Daoy (cell line): ENCODE measurements at places on chromosomes 7 and 10.

- no peak for DNase-seq
These were observed 368.4 kb downstream of the ARL4A start for GRCh38 chr7:13055732-13056368.

- DNase-seq = no peak
These were observed 9.5 kb upstream of the TLX1 start for GRCh38 chr10:101121654-101122031.

- DNase-seq = peak; percentile 18
These were observed 61.5 kb downstream of the FZD1 start for GRCh38 chr7:91325726-91326125.

GRCh38 chr10:70894416-70894815 lies 6.1 kb upstream of the PCBD1 start:
- no peak for DNase-seq

DNA sequence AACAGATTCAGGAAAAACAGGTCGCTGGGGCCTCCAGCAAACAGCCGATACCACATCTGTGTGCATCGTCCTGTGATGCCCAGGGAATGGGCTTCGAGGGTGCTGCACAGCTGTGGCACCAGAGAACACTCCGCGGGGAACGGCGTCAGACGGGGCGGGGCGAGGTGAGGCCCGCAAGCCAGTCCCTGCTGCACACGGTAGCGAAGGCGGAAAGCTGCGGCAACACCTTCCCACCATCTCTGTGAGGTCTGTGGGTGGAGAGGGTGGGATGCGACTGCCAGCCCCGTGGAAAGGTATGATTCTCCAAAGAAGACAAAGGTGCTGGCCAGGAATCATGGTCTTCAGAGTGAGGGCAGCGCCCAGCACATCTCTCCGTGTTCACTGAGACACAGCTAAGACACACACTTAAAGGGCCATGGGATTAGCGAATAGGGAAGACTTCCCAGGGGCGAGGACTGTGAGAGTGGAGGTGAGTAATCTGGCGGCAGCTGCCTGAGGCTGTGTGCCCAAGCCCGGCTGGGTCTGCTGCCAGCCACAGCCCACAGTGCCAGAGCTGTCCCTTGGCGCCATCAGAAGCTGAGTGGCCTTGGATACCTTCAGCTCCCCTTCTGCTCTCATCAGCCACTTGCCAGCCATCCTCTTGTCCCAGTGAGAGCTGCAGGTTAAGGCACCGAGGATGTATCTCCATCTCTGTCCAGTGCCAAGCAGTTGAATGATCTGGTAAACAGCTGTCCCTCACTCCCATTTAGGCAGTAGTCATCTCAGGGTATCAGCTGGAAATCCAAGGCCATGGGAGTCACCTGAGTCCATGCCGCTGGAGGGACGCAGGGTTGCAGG lies 17.6 kb downstream of the PRKAG2 start:
- no peak for DNase-seq

DNA sequence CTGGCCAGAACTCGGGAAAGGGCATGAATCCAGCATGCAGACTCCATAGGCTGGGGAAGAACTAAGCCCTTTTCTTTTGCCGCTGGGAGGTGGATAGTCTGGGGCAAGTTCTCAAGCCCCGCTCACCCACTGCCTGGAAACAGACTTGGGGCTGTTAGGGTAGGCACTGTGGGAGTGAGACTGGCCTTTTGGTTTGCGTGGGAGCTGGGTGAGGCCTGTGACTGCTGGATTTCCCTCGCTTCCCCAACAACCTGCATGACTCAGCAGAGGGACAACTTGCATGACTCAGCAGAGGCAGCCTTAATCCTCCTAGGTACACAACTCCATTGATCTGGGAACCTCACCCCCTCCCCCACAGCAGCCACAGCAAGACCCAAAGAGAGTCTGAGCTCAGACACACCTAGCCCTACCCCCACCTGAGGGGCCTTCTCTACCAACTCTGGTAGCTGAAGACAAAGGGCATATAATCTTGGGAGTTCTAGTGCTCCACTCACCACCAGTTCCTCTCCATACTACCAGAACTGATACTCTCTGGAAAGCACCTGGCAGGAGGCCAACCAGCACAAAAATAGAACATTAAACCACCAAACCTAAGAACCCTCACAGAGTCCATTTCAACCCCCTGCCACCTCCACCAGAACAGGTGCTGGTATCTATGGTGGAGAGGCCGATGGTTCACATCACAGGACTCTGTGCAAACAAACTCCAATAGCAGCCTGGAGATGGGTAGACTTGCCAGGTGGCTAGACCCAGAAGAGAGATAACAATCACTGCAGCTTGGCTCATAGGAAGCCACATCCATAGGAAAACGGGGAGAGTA lies 81.4 kb upstream of the LAMB4 start:
- DNase-seq = peak; percentile 92

DNA sequence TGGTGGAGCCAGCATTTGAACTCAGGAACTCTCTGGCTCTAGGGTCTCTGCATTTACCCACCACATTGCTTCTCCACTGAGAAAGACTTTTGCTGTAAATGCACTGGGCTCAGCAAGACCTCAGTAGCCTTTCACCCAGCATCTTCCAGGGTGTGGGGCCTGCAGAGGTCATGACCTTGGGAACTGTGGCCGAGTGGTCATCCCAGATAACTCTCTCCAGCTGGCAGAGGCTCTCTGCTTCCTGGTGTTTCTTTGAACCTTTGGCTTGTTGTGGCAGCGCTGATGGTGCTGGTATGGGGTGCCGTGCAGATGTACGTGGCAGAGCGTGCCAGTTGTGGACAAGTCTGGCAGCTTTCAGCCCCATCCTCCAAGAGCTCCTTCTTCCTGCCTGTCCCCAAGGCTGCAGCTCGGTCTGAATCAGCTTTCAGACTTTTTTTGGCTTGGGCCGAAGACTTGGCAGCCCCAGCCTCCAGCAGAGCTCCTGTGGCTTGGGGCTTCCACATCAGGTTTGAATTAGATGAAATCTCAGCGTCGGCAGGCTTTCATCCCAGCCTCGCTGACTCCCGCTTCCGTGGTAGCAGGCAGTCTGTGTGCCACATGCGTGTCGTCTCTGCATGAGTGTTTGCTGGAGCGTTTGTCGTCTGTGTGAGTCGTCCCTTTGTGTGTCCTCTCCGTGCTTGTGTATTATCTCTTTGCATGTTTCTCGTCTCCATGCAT lies 21.5 kb downstream of the ADAMTS14 start:
- peak; percentile 25 for DNase-seq

DNA sequence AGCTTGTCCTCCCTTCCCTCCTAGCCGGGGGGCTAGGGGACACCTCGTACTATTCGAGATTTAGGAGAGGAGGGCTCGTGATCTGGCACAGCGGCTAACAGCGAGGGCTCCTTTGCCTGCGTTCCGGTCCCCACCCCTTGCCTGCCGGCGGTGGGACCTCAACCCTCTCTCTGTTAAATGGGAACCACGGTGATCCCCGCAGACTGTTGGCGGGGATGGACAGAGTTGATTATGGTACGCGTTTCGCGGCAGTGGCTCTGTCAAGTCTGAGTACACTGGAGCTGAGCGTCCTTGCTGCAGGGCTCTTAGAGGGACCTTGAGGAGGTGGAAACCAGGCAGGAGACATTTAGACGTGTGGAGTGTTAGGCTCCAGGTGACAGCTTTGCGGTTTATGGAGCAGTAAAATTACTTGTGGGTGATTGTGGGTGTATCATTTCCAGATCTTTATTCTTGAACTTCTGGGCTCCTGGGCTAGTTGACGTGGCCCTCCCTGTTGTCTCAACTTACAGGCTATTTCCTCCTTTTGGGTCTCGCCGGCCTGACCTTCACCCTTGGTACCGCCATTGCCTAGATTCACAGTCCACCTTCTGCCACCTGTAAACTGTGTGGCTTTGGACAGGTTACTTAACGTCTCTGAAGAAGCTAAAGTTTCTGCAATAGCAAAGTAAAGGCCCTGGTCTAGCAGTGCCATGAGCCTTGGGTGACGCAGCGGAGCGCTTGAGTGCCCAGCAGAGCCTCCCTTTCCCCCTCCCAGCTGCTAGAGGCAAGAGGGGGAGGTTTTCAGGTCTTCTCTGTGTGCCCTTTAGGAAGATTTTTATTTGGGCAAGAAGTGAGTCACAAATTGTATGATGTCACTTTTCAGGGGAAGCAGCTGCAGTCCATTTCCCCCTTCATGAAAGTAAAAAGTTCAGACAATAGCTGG lies 739 bp downstream of the CASP7 start:
- peak; percentile 80 for DNase-seq

DNA sequence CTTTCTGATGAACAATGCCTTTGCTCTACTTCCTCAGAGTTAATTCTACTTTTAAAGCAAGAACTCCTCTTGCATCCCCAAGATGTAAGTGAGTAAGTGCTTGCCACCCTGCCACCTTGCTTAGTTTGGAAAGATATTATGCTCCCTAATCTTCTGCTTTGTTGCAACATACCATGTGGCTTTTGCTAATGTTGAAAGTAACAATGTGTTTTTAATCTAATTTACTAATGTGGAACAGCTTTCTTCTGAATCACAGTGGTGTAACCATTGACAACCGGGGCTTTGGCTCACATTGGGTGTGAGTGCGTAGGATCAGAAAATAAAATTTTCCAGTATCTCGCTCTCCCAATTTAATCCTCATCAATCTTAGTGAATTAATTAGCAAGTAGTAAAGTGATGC lies 254.1 kb upstream of the PTER start:
- no peak for DNase-seq

DNA sequence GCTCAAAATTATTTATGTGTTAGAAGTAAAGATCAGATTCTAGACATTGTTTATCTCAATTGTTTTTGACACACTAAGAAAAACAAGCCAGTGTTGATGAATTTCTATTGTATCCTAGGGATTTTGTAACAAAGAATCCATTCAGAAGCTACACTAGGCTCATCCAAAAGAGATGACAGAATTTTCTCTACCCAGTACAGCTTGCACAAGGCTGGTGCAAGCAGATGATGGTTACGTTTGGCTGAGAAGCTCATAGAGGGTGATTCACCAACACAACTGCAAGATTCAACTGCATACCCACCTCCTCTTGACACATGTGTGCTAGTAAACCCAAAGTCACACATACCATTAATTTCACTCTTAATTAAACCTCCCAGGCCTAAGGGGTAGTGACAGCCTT lies 20.8 kb downstream of the GRM3 start:
- no peak for DNase-seq

GRCh38 chr7:105046414-105046813 lies 32.4 kb downstream of the KMT2E start:
- no peak for DNase-seq

GRCh38 chr10:31133251-31133791 lies 101.7 kb upstream of the ZNF438 start:
- no peak for DNase-seq

GRCh38 chr7:116497708-116498107 lies 1.8 kb upstream of the CAV2 start:
- DNase-seq = no peak

- no peak for DNase-seq
These were observed 221.7 kb downstream of the CDK14 start for GRCh38 chr7:90817846-90818245.

- DNase-seq = no peak
These were observed 11.8 kb downstream of the KAZALD1 start for GRCh38 chr10:101073631-101074030.

DNA sequence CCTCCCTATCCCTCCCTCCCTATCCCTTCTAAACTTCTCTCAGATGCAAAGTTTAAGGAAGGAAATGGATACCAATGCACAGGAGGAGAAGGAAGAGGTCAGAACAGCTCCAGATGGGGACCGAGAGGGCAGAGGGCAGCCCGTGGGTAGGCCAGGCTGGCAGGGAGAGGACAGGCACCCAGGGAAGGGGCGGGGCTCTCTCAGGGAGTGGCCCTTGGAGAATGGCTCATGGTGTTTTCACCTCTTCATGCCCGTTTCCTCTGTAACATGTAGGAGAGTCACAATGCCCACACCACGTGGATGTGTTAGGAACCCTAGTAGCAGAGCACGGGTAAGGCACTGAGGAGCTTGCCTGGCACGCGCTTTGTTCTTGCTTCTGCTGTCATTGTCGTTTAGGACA lies 264.5 kb downstream of the CELF2 start:
- no peak for DNase-seq

- no peak for DNase-seq
These were observed 15.7 kb downstream of the NOLC1 start for GRCh38 chr10:102167861-102168260.

DNA sequence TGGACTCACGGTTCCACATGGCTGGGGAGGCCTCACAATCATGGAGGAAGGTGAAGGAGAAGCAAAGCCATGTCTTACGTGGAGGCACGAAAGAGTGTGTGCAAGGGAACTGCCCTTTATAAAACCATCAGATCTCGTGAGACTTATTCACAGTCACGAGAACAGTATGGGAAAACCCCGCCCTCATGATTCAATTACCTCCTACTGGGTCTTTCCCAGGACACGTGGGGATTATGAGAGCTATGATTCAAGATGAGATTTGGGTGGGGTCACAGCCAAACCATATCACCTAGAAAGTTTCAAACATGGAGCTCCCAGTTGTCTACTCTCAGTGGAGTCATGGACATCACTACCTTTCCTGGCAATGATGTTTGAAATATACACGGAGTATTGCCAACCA lies 49.6 kb downstream of the CYCS start:
- DNase-seq = peak; percentile 27

- DNase-seq = no peak
These were observed 65.0 kb downstream of the PIP4K2A start for GRCh38 chr10:22649390-22649841.

- DNase-seq = no peak
These were observed 1126.2 kb downstream of the TYW1 start for GRCh38 chr7:68122801-68123200.

DNA sequence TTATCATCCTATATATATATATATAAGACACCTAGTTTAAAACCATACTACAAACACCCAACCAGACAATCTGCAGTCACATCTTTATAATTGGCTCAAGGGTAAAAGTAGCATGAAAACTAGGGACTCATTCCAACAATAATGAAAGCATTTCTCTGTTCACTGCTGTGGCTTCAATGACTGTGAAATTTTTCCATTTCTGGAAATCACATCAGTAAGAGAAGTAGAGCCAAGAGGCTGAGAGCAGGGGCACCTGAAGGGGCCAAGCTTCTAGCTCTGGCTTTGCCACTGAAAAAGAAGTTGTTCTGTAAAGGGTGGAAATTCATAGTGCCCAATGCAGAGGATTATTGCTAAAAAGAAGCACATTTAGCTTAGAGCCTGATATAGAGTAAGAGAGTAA lies 158.6 kb upstream of the GLI3 start:
- no peak for DNase-seq

DNA sequence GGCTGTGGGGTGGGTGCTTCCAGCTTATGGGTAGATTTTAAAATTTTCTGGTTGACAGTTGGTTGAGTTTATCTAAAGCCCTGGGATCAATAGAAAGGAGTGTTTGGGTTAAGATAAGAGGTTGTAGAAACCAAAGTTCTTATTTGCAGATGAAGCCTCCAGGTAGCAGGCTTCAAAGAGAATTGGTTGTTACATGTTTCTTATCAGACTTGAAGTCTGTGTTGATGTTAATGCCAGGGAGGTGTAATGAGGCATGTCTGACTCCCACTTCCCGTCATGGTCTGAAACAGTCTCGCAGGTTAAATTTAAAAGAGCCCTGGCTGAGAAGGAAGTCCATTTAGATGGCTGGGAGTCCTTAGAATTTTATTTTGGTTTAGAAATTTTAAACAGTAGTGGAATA lies 165.2 kb upstream of the TMEM72 start:
- peak; percentile 39 for DNase-seq

GRCh38 chr7:100003711-100004661 lies 11.4 kb upstream of the ZKSCAN1 start:
- no peak for DNase-seq

GRCh38 chr7:81469869-81470723 lies 299.8 kb downstream of the HGF start:
- peak; percentile 57 for DNase-seq

GRCh38 chr7:118264836-118265235 lies 40.3 kb downstream of the ANKRD7 start:
- no peak for DNase-seq

GRCh38 chr7:714251-714671 lies 12.2 kb upstream of the DNAAF5 start:
- no peak for DNase-seq

GRCh38 chr10:52400562-52400961 lies 86.5 kb downstream of the DKK1 start:
- peak; percentile 2 for DNase-seq
